ENCODE measurements at places on chromosomes 5 and 9.

DNA sequence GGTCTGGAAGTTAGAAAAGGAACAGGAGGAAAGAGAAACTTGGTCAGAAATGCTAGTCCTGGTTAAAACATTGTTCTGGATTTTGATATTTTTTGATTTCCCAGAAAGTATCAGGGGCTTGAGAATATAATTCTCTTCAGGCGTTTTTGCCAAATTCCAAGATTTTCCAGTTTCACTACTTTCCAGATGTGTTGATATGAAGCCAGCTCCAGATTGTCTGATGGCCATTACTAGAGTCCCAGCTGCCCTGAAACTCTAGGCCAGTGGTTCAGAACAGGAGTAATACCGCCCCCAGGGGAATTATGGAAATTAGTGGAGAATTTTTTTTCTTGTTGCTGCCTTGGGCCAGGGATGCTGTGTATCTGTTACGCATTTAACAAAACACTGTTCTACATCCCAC lies 88.6 kb downstream of the KCNN2 start:
- DNase-seq, result no peak

GRCh38 chr5:134175921-134176510 lies 734 bp downstream of the SKP1 start:
- no peak for DNase-seq

DNA sequence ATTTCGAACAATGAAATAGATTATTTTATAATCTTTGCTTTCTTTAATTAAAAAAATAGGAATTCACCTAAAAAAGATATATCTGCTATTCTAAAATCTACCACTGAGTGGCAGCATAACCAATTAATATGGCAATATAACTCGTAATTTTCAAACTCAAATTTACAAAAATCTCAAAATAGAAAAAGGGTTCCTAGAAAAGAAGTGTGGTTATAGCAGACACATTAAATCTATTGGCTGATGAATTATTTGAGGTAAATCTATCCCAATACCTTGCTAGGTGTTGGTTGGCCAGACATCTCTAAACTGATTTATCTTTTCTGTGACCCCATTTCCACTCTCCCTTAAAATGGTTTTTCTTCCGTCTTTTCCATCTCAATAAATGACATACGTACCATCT lies 30.2 kb upstream of the NRG2 start:
- DNase-seq, result peak; percentile 50

GRCh38 chr9:38107811-38108304 lies 38.8 kb upstream of the SHB start:
- DNase-seq, result no peak

DNA sequence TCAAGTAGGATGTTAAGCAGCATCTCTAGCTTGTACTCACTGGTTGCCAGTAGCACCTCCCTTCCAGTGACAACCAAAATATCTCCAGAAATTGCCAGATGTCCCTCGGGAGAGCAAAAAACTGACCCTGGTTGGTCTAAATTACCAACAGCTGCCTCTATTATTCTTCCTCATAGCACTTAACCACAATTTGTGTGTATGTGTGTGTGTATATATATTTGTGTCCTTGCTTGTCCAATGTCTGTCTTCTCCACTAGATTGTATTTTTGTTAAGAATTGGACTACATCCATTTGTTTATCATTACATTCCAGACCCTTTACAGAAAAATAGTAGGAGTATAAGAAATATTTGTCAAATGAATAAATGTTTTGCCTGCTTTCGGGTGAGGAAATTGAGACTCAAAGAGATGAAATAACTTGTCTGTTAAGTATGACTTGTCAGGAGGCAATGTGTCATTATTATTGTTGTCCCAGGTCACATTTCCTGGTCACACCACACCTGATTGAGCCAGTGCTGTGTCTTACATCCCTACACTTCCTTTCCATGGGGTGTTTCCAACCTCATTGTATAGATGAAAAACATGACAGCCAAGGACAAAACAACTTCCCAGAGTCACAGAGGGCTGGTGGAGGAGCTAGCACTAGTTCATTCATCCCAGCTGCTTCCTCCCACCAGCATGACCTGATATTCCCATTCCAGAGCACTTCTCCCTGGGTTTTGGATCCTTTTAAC lies 11.4 kb upstream of the GRPEL2 start:
- no peak for DNase-seq

DNA sequence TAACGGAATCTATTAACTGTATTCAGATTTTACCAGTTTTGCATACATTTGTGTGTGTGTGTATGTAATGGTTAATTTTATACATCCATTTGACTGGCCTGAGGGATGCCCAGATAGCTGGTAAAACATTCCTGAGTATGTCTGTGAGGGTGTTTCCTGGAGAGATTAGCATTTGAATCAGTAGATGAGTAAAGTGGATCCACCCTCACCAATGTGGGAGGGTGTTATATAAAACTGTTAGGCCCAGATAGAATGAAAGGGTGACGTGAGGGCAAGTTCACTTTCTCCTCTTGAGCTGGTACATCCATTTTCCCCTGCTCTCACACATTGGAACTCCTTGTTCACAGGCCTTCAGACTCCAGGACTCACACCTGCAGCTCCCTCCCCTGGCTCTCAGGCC lies 88.7 kb downstream of the EMB start:
- no peak for DNase-seq

- DNase-seq, result no peak
Measured at GRCh38 chr5:88659529-88660263, 223.3 kb downstream of the MEF2C start.

GRCh38 chr5:92633875-92634487 lies 947.0 kb downstream of the NR2F1-AS1 start:
- DNase-seq, result no peak

DNA sequence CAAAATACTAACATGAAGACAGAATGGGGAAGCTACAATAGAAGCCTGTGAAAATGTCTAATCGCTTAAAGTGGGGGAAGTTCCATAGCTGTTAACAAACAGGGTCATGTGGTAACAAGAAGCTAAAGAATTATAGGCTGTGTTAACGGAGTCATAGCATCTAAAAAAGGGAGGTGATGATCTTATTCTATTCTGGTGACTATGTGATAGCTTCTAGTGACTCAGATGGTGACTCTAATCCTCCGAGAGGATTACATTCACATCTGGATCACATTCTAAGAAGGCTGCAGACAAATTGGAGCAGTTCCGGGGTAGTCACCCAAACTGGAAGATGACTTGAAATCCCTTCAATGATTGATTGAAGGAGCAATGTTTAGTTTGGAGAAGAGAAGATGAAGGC lies 142.1 kb downstream of the LIFR start:
- no peak for DNase-seq

- no peak for DNase-seq
Measured at GRCh38 chr5:60219921-60220320, 326.4 kb upstream of the PDE4D start.

DNA sequence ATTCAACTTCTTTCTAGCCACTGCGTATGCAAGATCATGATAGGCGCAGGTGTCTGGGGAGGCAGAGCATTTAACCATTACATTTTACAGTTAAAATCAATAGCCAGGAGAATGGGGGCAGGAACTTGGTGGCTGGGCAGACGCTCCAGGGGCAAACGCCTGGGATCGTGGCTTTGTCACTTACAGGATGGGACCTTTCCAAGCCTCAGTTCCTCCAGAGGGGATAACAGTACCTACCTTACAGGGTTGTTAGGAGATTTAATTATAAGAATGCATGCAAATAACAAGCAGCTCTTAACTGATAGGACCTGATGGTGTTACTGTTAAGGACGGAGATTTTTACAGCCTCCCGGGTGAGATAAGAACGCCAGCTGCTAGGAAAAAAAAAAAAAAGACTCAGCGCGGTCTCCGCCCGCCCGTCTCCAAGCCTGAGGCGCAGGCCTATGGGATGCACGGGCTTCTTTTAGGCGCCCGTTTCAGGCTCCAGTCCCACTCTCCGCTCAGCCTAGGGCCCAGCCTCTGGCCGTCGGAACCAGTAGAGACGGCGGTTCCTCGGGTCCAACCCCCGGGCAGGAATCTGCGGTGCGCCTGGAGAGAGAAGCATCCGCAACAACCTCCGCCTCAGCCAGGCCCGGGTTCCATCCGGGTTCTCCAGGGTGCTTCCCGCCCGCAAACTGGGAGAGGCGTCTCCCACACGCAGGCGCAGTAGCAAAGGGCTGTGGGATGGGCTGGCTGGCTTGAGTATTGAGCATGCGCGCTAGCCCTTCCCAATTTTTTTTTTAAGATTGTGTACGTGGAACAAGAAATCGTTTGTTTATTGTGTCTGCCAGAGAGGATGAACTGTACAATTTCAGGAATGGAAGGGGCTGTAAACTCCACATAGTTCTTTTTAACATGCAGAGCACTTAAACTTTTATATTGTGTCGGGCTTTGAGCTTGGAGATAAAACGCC lies at the start of gene FAM200C:
TSS of gene FAM200C (minus strand) at position 653 of the 952 bp plus-strand sequence. CDS start 4,564 bp downstream, outside the sequence.
- DNase-seq, result peak; percentile 69

- DNase-seq, result peak; percentile 51
Measured at GRCh38 chr5:94849821-94850736, 231.6 kb downstream of the SLF1 start.

GRCh38 chr5:81630684-81631083 lies 120.2 kb downstream of the SSBP2 start:
- no peak for DNase-seq

DNA sequence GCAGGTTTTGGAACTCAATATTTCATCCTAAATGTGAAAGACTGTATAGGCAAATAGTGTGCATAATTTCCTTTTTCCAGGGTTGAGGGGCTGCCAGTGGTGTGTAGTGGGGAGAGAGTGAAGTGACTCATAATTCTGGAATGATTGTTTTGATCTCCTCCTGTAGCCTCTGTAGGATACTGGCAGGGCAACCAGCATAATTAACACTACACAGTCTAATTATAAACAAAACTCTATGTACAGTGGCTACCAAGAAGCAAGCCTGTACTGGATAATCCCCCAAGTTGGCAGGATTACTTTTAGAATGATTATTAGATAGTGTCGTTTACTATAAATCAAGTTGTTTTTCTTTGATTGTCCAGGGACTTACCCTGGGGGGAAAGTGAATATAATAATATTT lies 32.2 kb downstream of the LNPEP start:
- no peak for DNase-seq

GRCh38 chr5:101611039-101611438 lies 685.0 kb downstream of the SLCO4C1 start:
- no peak for DNase-seq

GRCh38 chr5:180739271-180739670 lies 587 bp downstream of the OR2Y1 start:
- DNase-seq, result no peak

DNA sequence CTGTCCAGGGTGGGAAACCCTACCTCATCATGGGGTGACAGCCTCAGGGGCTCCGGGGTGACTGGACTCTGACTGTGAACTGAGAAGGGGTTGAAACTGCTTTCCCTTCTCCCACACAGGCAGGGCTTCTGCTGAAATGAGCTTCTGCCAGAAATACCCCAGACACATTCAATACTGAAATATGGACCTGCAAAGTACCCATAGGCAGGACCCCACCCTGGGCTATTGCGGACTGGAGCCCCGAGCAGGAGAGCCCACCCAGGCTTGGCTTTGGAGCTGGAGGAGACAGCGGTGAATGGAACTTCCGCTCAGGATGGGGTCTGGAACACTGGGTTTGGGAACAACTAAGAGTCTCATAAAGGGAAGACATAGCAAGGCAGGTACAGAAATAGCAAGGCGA lies 37.5 kb downstream of the IRX2 start:
- DNase-seq, result no peak

DNA sequence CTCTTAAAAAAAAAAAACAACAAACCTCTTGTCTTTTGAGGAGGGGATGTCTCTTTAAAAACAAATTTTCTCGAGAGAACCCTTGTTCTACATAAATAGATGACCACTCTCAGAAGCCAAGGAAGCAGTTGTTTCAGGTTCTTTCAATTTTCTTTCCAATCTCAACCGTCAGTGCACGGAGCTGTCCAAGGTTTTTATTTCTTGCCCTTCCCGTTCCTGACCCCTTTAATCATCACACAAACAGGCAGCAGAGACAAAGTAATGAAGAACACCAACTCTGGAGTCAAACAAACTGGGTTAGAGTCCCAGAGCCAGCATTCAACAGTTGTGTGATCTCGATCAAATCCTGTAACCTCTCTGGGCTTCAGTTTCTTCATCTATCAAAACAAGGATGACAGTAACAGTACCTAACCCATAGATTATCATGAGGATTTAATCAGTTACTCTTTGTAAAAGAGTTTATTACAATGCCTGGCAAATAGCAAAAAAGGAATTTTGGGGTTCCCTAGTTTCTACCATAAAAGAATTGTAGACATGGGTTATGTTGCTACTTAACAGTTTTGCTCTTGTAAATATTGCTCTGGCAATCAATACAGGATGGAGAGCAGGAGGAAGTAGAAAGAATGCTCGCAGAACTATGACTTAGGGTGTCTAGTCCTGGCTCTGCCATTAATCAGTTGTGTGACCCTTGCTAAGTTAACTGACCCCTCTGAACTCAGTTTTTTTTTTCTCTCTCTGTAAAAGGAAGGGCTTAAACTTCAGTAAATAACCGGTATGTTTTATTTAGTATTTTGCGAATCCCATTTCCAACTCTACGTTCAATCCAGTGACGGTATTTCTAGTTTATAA lies 1.0 kb upstream of the NIM1K start:
- DNase-seq, result no peak

DNA sequence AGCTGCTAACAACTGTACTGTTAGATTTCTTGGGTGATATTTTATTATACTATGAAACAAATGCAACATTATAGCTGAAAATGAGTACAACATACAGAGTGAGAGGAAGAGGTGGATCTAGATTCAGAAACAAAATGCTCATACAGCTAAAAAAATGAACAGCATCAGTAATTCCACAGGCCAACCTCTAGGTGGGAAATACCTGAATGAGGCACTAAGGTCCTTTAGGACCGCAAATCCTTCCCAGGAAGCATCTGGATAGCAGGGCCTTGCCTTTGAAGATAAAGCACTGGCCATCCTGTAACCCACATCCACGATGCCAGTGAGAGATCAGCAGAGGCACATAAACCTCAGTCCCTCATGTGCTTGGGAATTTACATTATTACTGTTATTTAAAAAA lies 310.8 kb downstream of the YTHDC2 start:
- no peak for DNase-seq

- no peak for DNase-seq
Measured at GRCh38 chr5:30808996-30809395, 384.5 kb upstream of the CDH6 start.

- no peak for DNase-seq
Measured at GRCh38 chr5:64826541-64826940, 57.8 kb downstream of the CWC27 start.

- no peak for DNase-seq
Measured at GRCh38 chr5:175385691-175386362, 58.2 kb downstream of the DRD1 start.

DNA sequence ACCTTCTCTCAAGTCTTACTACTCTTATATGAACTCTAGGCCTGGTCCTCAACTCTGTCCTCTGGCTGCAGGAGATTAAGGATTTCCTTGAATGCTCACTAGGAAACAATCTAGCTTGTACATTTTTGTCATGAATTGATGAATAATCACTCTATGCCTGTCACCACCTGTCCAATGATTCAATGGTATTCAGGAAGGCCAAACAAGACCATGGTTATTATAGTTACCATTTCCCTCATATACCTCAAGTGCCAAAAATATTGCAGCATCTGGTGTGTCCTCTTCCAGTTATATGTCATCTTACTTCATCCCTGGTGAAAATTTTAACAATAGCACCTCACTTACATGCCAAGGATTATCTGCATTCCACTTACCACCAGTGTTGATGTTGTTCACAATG lies 179.0 kb upstream of the MOCS2 start:
- no peak for DNase-seq

- DNase-seq, result no peak
Measured at GRCh38 chr5:164090358-164090757, 584.9 kb downstream of the MAT2B start.

- DNase-seq, result peak; percentile 77
Measured at GRCh38 chr5:43007246-43007910, 32.7 kb downstream of the ANXA2R start.

All from CD4-positive, alpha-beta T cell treated with Interleukin-15 for 4 hours (primary cell).